Activated naive CD8-positive, alpha-beta T cell treated with anti-CD3 and anti-CD28 coated beads, Interleukin-2, amount 50 U/mL, for 16 hours (primary cell): ENCODE measurements at places on chromosomes 6 and 20.

- DNase-seq = no peak
These were observed 1.3 kb upstream of the CNR1 start for GRCh38 chr6:88167352-88167937.

- no peak for DNase-seq
These were observed 80.1 kb upstream of the C6orf118 start for GRCh38 chr6:165389534-165389933.

DNA sequence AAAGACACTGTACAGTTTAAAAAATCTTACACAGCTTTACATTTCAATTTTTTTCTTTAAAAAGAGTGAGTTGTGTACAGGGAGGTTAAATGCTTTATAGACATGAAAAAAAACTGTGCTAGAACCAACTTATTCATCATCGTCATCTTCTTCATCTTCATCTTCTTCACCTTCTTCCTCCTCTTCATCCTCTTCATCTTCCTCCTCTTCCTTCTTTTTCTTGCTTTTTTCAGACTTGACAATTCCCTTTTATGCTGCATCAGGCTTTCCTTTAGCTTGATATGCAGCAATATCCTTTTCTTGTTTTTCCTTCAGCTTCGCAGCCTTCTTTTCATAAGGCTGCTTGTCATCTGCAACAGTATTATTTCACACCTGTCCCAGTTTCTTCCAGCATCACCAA lies 34.3 kb upstream of the TMEM30A start:
- DNase-seq = no peak

- DNase-seq = no peak
These were observed 211.4 kb downstream of the ERMARD start for GRCh38 chr6:169962604-169963469.

- DNase-seq = no peak
These were observed 71.3 kb downstream of the AKAP12 start for GRCh38 chr6:151310852-151311767.

GRCh38 chr20:13915284-13915683 lies 75.1 kb downstream of the SEL1L2 start:
- no peak for DNase-seq

DNA sequence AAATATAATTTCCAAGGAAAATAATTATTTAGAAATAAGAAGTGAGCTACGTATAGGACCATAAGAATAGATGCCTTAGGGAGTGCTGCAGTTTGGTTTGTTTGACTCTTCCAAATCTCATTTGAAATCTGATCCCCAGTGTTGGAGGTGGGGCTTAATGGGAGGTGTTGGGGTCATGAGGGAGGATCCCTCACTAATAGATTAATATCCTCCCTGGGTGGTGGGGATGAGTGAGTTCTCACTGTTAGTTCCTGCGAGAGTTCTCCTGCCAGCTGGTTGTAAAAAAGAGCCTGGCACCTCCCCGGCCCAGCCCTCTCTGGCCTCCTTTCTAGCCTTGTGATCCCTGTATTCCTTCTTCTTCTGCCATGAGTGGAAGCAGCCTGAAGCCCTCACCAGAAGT lies 69.3 kb downstream of the RCAN2 start:
- no peak for DNase-seq

GRCh38 chr6:67629258-67629657 lies 1005.8 kb upstream of the ADGRB3 start:
- no peak for DNase-seq

GRCh38 chr20:10788877-10789276 lies 115.1 kb upstream of the JAG1 start:
- no peak for DNase-seq

GRCh38 chr6:157240059-157240959 lies 83.0 kb downstream of the TMEM242 start:
- DNase-seq = no peak

DNA sequence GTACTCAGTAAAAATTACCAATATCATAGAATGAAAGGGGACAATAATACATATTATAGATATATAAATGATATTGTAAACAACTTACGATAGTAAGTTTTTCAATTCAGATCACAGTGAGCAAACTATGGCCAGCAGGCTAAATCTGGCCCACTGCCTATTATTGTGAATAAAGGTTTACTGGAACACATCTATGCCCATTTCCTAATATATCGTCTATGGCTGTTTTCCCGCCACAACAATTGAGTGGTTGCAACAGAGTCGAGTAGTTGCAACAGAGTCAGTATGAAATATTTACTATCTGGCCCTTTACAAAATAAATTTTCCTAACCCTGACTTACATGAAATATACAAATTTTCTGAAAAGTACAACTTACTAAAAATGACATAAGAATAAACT lies 297.3 kb upstream of the KCNQ5 start:
- no peak for DNase-seq

- no peak for DNase-seq
These were observed 81.6 kb upstream of the KHDRBS2 start for GRCh38 chr6:62367601-62368000.

DNA sequence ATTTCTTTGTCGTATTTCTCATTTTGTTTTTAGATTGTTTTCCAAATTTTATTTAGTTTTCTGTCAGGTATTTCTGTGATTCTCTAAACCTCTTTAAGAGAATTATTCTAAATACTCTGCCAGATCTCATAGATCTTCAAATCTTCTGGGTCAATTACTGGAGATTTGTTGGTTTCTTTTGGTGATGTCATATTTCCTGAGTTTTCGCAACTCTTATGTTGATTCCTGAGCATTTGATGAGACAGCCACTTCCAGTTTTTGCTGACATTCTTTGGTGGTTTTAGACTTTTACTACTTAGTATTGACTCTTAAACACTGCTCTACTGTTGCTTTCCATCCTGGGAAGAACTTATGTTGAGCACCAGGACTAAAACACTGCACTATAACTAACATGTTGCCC lies 21.9 kb downstream of the ADGB start:
- DNase-seq = no peak

DNA sequence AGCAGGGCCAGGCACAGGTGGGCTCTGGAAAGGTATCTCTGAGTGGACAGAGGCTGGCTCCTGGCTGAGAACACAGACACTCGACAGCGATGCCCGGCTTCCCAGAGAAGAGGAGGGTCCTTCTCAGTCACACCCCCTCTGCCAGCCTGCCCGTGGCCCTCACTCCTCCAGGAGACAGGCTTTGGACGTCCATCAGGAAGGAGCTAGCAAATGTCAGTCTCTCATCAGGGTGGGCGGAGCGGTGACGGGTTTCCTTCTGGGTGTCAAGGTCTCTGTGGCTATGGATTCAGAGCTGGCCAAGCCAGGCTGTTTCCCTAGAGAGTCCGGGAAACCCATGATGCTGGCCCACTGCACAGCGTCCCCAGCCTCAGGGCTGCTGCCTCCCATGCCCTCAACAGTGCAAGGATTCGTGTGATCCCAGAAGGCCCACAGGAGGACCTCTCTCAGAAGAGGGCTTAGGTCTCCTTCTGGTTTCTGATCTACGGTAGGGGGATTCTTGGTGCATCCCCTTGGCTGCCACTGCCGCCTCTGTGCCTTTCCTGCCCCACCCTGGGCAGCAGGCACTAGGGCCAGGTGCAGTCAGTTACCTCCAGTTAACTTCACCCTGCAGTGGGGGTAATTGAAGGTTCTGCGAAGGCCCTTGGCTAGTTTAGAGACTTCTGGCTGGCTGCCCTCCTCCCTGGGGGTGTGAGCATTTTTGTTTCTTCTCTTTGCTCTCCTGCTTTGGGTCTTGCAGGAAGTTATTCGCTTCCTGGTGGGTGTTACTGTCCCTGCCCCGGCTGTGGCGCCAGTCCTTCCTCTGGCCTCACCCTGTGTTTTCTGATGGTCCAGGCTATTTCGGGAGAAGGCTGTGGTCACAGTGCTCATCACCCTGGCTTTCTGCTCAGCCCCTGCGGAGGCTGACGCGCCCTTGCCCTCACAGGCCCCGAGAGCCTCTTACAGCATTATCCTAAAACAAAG lies 80.2 kb downstream of the CDH4 start:
- no peak for DNase-seq

GRCh38 chr6:167827583-167828324 lies 1.0 kb downstream of the AFDN start:
- DNase-seq = no peak

GRCh38 chr6:118984342-118984741 lies 49.4 kb upstream of the MCM9 start:
- DNase-seq = no peak

GRCh38 chr6:145070791-145071190 lies 664.5 kb downstream of the EPM2A start:
- DNase-seq = no peak

DNA sequence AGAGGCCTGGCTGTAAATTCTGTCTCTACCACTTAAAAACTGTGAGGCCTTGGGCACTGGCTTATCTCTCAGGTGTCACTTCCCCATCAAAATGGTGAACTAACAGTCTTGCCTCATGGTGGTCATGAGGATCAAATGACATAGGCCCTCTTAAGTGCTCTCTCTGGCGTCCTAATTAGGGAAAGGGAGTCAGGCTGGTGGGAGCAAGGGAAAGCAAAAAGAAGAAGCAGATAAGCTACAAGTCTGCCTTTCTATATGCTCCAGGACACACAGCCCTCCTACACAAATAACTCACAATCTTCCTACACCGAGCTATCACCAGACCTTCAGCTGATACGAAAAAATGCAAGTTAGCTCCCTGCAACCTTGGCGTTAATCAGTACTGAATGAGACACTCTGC lies 19.5 kb upstream of the SLC22A16 start:
- no peak for DNase-seq

GRCh38 chr6:81929828-81930227 lies 177.3 kb upstream of the TENT5A start:
- no peak for DNase-seq

DNA sequence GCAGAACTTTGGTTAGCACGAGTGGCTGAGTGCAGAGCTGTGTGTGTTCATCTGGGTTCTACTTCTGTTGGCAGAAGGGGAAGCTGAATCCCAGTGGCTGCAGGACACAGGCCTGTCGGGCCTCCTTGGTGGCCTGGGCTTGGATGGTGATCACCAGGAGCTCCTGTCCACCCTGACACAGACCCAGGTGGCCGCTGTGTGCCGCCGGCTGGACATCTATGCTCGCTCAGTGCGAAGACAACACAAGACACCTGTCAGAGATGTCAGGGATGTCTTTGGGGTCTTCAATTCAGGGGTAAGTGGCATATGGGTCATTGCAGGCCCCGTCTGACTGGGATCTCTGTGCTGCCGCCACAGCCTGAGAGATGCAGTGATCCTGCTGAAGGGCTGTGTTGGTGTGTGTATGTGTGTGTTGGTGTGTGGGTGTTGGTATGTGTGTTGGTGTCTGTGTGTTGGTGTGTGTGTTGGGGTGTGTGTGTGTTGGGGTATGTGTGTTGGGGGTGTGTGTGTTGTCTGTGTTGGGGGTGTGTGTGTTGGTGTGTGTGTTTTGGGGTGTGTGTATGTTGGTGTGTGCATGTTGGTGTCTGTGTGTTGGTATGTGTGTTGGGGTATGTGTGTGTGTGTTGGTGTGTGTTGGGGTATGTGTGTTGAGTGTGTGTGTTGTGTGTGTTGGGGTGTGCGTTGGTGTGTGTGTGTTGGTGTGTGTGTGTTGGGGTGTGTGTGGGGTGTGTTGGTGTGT lies 25.5 kb downstream of the ARHGAP40 start:
- no peak for DNase-seq

DNA sequence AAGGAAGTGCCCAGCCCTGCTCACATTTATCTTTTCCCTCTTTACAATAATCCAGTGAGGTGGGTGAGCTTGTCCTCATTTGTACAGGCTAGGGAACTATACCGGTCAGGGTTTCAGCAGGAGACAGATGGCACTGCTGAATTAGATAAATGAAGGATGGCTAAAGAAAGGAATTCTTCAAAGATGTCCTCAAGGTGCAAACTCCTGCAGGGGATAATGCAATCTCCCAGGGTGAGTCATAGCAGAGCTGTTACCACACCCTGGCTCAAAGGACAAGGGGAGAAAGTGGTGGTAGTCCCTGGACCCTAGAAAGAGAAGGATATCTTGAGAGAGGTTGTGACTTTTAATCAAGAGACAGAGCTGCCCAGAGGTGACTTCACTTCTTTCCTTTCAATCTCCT lies 66.7 kb downstream of the RFPL4B start:
- no peak for DNase-seq

DNA sequence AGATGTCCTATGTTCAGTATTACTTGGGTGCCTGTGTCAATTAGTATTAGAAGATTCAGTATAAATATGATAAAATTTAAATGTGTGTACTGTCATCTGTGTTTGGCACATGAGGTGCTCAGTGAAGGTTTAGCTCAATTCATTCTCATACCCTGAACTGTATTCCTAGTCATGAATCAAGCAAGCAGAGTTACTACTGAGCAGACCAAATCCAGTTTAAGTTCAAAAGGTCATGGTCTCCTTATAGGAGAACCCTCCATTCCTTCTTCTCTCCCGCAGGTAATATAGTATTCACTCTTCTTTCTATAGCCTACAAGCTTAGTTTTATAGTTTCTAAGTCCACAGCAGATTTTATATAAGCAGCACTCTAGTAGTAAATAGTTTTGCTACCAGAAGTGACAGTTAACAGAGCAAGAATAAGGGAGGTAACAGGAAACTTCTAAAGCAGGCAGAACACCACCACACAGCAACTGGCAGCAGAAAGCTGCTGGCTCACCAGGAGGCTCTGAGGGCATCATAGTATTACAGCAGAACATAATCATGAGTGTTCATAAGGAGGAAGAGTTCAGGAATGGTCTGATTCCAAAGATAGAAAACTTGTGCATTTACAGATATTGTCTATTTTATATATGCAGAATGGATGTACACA lies 133.2 kb downstream of the SLC16A10 start:
- DNase-seq = no peak

DNA sequence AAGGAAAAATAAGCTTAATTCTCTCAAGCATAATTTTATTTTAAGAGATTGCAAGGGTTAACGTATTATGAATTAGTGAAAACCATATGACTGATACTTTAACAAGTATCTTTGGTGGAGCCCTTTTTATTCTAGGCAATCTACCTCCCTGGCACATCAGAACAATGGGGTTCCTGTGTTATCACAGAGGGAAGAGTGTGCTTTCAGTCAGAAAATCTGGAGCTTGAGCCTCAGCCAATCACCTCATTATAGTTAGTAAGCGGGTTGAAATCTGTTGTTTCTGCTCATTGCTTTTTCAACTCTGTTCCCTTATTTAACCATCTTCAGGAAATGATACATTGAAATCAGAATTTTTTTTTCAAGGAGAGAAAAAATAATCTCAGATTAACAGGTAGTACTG lies 391 bp downstream of the ADGRF1 start:
- no peak for DNase-seq

- DNase-seq = peak; percentile 56
These were observed 13.7 kb downstream of the KLHL31 start for GRCh38 chr6:53651764-53652401.

GRCh38 chr6:26593278-26594130 lies 3.2 kb upstream of the ABT1 start:
- no peak for DNase-seq
